HAP-1 (cell line): ENCODE measurements at places on chromosomes 6 and 20.

- DNase-seq: no peak
Measured at GRCh38 chr6:168110437-168110836, 31.4 kb upstream of the FRMD1 start.

- DNase-seq: no peak
Measured at GRCh38 chr6:55953335-55953734, 77.9 kb upstream of the BMP5 start.

DNA sequence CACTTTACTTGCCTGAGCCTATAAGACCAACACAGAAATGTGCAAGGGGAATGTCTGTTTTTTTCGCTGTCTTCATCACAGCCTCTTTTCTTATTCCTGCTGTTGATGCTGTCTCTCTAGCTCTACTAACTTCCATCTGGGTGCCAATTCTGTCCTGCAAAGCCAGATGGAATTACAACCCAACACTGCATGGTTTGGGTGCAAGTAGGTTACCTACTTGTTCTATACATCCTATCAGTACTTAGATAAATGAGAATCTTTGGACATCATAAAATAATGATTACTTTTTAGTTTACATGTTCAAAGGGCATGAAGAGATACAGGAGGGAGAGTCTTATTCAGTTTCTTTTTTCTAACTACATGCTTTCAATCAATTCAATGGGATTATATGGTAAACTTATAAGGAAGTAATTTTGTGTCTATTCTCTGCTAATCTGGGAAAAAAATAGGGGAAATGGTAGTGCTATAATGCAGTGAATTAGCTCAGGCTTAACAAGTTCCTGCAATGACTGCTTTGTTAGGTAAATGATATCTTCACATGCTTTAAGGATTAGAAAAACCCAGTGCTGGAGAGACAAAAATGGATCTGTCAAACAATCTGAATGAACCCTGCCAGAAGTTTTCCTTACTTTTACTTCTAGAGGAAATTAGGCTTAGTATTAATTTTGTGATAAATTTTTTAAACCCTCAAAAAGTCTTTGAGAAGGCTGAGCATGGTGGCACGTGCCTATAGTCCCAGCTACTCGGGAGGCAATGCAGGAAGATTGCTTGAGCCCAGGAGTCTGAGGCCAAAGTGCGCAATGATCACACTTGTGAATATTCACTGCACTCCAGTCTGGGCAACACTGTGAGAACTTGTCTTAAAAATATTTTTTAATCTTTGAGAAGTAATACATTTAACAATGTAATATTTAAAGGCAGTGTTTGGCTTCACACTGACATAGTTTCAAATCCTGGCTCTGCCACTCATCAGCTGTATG is 86.5 kb upstream of the E2F3 start:
- peak; percentile 43 for DNase-seq

GRCh38 chr6:136117081-136117480 is 133.0 kb downstream of the MTFR2 start:
- no peak for DNase-seq

- DNase-seq: no peak
Measured at GRCh38 chr6:142985281-142985680, 40.3 kb upstream of the HIVEP2 start.

- no peak for DNase-seq
Measured at GRCh38 chr6:79847426-79847825, 99.9 kb downstream of the ELOVL4 start.

GRCh38 chr6:160788806-160789205 is 86.8 kb downstream of the PLG start:
- DNase-seq: no peak

DNA sequence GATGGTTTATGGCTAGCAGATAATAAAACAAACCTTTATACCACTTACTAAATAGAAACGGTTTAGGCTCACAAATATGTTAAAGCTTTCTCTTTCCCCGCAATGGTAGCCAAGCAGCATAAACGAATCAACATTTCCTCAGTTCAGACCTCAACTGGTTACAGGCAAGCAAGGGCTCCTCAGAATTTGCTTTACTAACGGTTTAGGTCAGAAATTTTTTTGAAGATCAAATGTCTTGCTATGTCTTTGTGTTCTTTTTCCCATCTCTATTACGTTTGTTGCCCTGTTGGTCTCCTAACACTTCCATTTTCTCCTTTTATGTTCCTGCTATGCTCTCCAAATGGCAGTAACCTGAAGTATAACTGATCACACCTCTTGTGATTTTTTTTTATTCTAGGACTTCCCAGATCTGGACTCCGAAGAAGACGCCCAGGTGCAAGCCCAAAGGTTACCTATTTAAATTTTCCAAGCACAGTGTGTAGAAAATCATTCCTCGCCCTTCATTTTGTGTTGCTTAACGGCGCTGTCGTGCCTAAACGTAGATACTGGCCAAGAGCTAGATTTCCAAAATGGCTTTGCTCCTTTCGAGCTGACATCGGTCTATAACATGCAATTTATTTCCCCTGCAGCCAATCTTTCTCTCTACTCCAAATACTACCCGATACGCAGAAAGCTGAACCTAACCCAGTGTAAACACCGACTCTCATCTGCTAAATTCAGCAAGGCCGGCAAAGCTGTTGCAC is 717 bp upstream of the ASF1A start:
- DNase-seq: peak; percentile 29

- no peak for DNase-seq
Measured at GRCh38 chr6:53035549-53036213, 29.5 kb upstream of the FBXO9 start.
